Posterior cingulate gyrus (tissue), 11 donors: ENCODE measurements at places on chromosomes 12 and 14.

DNA sequence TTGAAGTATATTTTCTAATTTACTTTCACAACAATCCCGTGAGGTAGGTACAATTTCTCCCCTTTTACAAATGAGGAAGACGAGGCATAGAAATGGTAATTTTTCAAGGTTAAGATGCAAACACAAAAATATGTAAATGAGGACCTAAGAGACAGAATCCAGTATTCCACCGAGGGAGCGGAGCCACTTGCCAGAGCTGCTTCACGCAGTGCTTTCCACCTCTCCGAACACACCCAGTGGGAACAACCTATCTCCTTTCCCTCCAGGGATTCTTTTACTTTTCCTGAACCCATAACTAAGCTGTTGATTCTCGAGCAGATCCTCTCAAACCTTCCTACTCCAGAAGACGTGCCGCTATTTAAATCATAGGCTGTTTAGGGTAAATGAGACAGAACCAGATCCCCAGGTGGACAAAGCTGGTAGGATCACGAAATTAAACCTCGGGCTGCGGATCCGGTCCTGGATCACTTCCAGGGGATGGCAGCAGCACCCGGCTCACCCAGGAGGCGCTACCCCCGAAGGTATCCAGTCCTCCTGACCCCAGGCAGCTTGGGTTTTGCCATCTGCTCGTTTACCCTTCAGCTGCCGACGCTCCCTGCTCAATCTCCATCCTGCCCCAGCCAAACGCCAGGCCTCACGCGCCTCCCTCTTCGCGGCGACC lies 1.5 kb downstream of the DDHD1 start:
- DNase-seq, result no peak

GRCh38 chr12:104604995-104605675 lies 148.4 kb downstream of the CHST11 start:
- no peak for DNase-seq

GRCh38 chr14:96482986-96483385 lies 19.2 kb upstream of the PAPOLA start:
- DNase-seq, result no peak

DNA sequence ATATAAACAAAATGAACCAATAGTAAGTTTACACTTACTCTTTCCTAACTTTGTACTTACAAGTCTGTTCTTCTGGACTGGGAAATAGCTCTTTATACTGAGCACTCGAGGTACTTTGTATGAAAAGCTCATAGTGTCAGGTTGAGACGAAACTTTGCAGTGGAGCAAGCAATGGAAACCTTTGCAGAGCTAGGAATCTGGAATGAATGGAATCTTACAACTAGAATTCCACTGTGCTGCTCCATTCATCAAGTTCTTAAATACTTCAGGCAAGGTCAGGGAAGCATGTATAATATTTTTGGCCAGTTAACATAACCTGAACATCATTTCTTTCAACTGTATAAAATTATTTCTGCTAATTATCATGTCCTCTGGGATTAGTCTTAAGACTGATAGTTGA lies 1327.5 kb upstream of the FLRT2 start:
- no peak for DNase-seq

GRCh38 chr12:69431591-69432222 lies 38.5 kb upstream of the FRS2 start:
- no peak for DNase-seq

DNA sequence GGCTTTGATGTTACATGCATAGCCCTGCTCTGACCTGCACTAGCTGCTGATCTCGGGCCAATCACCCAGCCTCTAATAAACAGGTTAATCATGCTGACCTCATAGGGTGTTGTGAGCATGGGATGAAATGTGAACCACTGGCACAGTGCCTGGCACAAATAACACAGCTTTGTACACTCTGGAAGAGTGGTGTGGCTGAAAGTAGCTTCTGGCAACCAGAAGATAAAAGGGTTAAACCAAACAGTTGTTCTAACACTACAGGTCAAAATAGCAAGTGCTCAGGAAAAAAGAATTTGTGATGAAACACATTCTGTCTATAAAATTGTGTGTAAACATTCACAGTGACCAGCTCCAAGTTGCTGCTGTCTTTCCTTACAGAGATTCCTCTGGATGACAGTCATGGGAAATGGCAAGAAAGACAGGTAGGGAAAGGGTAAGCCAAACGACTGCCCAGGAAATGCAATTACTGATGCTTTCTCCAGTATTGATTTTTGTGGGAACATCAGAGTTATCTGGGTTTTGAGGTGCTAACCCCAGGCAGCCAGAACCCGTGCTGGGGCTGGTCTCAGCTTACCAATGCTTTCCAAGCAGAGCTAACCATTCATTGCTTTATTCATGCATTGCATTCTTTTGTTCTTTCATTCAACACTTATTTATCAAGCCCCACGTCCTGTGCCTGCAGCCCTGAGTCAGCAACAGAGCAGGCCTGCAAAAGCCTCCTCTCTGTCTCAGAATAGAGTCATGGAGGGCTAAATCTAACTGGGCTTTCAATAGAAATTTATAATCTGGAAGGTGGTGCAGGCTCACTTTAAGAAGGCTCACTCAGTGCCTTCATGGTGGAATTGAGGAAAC lies 38.1 kb upstream of the CAPRIN2 start:
- DNase-seq, result no peak

DNA sequence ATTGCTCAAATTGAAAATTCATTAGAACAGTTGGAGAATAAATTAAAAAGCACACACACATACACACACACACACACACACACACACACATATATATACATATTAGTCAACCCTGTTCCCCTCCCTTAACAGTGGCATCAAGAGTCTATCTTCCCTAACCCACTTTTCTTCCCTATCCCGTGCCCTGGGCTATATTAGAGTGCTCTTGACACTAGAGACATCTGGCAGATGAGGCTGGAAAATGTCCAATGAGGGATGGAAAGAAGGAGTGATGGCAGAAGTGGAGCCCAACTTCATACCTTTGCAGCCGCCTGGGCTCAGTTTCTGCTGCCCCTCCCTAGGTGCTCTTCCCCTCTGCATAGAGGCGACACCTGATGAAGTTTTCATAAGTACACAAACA lies 172.4 kb upstream of the NUDT4 start:
- DNase-seq, result no peak

DNA sequence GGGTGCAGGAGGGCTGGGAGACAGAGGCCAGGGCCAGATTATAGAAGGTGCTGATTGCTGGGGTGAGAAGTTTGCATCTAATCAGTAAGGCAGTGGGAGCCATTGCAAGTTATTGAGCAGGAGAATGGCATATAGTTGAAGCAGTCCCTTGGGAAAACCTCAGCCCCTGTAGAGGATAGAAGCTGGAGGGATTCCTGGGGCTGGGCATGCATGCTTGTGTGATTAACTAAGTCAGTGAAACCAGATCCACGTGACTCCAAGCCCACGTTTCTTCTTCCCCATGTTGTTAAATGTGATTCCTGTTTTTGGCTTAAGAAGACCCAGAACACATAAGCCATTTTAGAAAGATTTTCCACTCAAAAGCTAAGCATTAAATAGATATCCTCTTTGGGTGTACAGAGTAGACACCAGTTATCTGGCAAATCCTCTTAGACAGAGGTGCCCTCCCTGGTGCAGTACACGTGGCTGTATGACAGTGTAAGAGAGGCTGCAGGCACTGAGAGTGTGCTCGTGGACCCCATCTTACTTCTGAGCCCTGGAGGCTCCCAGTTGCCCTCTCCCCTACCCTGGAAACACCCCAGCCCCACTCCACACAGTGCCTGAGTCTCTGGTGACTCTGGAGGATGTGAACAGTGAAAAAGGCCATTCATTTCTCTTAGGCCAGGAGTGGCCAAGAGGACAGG lies 3.2 kb downstream of the C14orf132 start:
- no peak for DNase-seq

DNA sequence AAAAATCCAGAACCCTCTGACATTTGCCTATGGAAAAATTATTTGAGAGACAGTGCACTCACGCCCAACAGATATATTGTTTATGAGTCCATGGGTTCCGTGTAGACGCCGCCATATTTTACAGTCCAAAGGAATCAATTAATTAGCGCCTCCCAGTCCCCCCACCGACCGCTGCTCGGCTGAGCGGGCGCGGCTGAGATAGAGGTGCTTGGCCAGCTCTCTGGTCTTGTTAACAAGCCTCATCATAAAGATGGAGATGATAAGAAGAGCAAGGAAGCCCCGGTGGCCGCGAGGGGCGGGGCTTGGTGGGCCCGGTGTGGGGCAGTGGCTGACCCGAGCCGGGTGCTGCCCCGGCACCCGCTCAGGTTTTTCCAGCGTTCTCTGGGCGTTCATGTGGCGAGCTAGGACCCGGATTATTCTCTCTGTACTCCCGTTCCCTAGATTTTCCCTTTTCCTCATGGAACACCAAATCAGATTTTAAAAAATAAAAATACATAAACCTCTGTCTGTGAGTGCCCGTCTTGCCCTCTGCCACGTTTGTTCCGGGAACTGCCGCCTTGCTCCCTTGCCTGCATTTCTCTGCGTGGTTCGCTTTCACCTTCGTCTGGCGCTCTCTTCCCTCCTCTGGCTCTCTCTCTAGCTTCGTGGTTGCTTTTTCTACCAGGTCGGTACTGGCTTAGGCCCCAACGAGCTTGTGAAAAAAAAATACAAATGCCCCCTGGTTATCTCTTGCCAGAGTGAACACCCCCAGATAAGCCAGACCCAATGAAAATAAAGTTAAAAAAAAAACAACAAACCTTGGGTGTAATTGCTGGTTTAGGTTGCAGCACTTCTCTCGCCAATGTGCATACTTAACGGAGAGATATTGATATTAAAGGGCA lies 9.0 kb downstream of the HOXC12 start:
- peak; percentile 60 for DNase-seq
